ENCODE measurements at places on chromosomes 13 and 19.

DNA sequence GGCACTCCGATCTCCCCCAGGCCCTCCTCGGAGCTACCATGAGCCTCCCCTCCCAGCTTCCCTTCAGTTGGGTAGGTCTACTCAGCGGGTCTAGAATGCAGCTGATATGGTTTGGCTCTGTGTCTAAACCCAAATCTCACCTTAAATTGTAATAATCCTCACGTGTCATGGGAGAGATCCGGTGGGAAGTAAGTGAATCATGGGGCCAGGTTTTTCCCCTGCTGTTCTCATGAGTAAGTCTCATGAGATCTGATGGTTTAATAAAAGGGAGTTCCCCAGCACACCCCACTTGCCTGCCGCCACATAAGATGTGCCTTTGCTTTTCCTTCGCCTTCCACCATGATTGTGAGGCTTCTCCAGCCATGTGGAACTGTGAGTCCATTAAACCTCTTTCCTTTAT is 14.5 kb upstream of the DOCK9 start:
- no peak for DNase-seq

DNA sequence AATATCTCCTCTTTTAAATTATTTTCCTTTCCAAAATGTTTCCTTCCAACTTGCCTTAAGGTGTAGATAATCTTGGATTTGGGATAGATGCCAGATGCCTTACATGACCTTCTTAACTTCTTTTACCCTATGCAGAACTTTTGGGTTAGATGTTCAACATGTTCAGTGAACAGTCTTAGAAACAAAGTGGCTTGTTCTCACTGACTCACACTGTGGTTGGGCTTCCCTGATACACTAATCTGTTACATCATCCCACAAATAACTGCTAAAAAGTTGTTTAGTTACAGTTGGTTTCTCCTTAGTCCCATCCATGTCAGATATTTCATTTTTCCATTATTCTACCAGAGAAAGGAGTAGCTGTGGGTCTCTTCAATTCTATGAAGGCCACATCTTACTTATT is 2638.2 kb downstream of the PCDH9 start:
- DNase-seq, result no peak

- no peak for DNase-seq
Observed at GRCh38 chr13:104301171-104301975, 1235.2 kb upstream of the SLC10A2 start.

- DNase-seq, result no peak
Observed at GRCh38 chr13:67061750-67062149, 168.4 kb downstream of the PCDH9 start.

DNA sequence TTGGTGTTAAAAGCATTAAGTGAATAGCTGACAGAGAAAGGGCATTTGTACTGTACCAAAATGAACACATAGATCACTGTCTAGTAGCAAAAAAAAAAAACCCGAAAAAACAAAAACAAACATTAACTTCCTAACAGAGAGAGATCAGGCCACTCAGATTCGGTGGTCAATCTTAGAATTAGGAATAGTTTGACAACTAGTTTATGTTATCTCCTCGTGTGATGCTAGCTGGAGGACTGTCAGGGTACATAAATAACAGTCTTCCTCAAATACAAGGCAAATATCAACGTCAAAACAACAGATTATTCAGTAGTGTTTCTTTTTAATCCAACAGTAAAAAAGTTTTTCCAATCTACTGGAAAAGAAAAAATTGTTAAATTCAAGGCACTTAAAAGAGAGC is 1.7 kb downstream of the ZMYM5 start:
- no peak for DNase-seq

GRCh38 chr13:20193162-20193906 is 596 bp upstream of the GJB2 start:
- DNase-seq, result no peak

DNA sequence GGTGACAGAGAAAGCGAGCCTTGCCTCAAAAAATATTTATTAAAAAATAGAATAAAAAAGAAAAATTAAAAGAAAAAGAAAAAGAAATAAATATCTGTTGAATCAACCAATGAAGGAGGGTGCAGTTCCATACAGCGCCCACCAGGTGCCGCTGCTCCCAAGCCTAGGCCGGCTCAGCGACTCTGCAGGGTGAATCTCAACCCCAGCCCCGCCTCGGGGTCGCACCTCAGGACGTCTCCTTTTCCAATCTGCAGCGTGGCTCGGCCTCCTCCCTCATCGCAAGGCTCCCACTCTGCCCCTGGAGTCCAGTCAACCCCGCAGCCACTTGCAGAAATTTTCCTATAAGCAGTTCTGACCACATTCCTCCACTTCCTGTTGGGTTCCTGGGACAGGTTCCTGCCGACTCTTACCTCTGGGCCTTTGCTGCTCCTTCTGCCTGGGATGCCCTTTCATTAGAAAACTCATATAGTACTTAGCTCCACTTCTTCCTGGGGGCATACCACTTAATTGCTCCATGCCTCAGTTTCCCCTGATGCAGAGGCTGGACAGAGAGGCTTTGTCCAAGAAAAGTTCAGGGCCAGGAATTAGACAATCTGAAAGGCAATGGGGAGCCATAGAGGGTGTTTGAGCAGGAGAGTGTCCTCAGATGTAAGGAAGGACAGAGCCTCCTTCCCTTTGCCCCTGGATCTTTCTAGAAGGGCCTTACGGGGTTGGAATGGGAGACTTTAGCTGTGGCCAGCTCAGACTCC is 24.3 kb downstream of the NFILZ start:
- DNase-seq, result peak; percentile 65

DNA sequence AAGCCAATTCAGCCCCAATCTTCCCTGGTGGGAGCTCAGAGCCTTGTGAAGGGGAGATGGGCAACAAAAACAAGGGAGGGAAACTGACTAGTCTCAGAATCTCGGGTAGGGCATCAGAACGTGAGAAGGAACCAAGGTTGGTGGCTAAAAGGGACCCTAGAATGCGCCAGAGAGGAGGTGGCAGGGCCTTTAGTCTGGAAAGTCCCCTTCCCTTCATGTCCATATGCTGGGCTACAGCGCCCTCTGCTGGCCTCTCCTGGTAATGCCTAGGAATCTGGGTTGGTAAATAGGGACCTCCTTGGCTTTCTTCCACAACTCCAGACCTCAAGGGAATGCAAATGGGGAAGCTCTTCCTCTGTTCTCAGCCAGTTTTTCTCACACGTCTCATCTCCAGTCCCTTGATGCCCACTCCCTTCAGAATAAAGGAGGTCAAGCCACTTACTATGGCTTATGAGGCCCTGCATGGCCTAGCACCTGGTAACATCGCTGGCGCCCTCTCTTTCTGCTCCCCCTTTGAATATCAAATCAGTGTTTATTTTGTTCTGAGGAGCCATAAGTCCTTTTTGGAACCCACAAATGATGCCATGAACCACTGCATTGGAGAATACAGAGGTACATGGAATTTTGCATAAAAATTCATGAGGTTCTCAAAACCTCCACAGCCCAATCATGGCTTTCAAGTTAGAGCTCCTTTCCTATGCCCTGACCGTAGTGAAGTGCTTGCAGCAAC is 1.4 kb upstream of the CCDC97 start:
- peak; percentile 92 for DNase-seq

DNA sequence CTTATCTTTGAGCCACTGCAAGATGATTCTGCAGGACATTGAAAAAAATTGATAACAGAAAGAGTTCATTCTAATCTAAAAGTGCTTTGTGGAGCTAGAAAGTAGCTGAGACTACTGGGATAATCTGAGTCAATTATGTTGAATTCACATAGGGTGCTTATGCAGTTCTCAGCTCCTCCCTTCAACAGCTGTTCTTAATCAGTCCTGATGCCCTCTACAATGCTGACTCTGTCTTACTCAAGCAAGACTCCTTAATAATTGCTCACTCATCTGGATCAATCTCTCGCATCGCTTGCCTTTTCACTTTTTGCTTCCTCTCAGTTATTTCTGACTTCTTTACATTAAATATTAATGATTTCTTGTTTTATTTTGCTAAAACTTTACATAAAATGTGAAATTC is 182.1 kb downstream of the PCDH17 start:
- no peak for DNase-seq

- DNase-seq, result no peak
Observed at GRCh38 chr13:33466262-33466661, 180.7 kb upstream of the STARD13 start.

- DNase-seq, result peak; percentile 38
Observed at GRCh38 chr19:12786141-12786870, 5.0 kb upstream of the JUNB start.
